ENCODE measurements at places on chromosomes 5 and 9. TPM values are rescaled to one million over a fixed set of nuclear protein-coding genes. Genes with fewer than 3 reads are reported as not detected.

Gene TICAM2
- total RNA-seq: 13.3 TPM

Gene FOXD4L4
- 0.29 TPM for total RNA-seq

Gene AMBP
- total RNA-seq: not detected

Gene GLIPR2
- 13.6 TPM for total RNA-seq

Gene FBP2
- not detected for total RNA-seq

Gene CDH6
- not detected for total RNA-seq

Gene LTC4S
- total RNA-seq: 2.7 TPM

Gene CER1
- not detected for total RNA-seq

Gene IRX2
- total RNA-seq: not detected

Gene LCN15
- total RNA-seq: not detected

Gene TNFSF15
- 0.22 TPM for total RNA-seq
